ENCODE measurements at places on chromosomes 11 and 22.

- no peak for DNase-seq
Observed at GRCh38 chr11:115613004-115613403, 108.8 kb upstream of the CADM1 start.

DNA sequence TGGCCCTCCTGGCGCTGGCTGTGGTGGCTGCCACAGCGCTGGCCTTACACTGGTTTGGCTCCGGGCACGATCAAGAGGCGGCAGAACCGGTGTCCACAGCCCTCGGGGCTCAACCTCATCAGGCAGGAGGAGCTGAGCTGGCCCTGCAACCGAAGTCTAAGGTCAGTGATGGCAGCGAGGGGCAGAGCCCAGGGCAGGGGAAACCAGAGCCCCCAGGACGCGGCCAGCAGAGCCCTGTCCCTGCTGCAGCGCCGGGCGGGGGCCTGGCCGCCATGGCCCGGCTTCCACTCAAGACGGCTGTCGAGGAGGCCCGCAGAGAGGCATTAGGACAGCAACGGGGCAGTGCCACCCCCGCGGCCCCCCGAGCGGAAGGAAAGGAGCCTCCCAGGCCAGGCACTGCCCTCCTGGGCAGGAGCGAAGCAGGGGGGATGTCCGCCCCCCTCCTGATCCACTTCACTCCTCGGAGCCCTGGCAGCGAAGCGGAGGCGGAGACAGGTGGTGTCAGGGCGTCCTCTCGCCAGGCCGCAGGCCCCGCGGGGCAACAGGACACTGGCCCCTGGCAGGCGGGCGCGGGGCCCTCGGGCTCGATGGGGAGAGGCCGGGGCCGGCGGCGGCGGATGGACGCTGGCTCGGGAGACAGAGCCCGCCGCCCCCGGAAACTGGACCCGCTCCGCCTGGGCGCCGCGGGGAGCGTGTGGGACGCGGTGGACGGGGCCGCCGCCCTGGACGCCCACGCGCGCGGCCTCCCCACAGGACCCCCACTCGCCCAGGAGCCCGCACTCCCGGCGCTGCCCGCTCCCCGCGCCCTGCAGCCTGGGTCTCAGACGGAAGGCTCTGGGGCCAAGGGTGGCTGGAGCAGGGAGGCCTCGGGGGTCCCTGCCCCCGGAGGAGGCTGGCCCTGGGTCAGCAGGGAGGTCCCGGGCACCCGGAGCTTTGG is 895 bp downstream of the KLHDC7B start:
- no peak for DNase-seq

DNA sequence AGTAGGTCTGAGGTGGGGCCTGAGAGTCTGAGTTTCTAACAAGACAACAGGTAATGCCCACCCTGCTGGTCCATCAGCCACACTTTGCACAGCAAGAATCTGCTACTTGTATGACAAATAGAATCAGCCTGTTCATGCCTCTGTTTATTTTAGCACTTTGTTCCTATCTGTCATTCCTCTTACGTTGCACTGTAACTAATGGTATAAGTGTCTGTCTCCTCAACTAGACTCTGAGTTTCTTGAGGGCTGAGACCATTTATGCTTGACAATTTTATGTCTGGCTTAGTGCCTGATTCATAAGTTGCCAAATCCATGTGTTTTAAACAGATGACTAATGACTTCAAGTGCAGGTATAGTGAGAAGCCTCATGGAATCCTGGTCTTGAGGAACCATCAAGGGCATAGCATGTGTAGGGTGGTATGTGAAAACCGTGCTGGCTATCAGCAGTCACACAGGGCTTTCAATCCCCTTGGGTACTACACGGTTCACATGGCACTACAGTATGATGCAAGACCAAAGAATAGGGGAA is 209.7 kb downstream of the C11orf91 start:
- no peak for DNase-seq

DNA sequence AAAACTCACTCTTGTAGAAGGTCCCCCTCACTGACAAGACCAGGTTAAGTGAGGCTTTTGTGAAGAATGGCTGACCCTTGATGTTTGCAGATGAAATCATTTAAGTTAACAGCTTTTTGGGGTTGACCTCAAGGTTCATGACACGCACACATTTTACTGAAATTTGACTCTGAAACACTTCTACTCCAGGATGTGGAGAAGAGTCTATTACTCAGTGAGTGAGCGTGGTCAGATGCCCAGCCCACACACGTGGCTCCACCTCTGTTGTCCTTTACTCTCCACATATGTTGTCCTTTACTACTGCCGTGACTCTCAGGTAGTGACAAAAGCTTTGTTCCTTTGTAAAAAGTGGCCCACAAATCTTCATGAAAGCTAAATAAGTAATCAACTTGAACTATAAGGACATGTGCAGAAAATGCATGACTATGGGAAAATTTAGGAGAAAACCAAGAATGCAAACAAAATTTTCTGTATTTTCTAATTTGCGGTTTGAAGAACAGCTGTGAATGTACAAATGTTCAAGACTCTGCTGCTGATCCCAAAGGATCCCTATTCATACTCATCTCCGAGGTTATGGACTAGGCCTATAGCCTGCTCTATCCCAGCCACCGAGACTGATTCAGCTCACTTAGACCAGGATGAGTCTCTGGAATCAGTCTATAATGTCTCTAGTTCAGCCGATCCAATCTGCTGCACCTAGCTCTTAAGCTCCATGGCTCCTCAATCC is 22.4 kb downstream of the XRRA1 start:
- DNase-seq: no peak

DNA sequence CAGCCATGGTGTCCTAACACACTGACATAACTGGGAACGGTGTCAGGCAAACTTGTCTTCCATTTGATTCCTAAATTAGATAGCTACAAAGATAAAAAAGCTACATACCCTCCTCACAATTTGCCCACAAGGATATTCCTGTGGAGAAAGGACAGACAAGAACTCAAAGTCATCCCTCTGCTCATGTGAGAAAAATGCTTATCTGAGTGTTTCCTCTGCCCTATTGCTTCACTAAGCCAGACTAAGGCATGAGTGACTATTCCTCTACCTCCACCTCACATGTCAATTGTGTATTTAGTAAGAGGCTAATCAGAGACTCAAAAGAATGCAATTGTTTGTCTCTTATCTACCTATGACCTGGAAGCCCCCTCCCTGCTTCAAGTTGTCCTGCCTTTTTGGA is 247.7 kb downstream of the DDX10 start:
- DNase-seq: no peak

DNA sequence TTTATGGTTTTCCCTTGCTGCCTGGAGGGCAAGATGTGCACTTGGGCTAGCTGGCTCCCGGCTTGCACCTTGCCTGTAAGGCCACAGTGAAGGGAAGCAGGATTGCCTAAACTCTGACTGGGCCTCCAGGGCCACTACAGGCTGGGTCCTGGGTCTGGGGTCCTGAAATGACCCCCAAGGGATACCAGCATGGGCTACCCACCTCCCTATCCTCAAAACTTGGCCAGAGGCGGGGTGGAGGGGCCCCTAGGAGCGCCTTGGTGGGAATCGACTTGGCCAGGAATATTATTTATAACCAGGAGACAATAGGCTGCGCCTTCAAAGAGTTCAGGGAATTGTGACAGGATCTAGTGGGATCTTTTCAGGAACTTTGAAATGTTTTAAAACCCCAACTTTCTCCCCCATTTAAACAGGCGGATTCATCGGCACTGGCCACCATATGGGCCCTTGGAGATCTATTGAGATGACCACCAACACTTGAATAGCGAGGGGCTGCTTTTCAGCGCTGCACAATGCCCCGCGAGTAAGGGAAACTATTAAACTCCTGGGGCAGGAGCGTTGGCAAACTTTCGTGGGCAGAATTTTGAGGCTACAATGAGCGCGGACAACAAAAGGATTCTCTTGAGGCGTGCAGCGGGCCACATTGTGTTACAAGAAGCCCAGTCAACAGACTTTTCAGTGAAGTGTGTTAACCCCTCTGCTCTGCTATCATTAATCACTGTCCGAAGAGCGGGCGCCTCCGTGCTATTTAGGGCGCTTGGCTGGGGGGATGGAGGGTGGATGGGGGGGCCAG is 15.2 kb downstream of the PAX6 start:
- no peak for DNase-seq

- no peak for DNase-seq
Observed at GRCh38 chr11:129006161-129006560, 63.5 kb upstream of the TP53AIP1 start.

- DNase-seq: no peak
Observed at GRCh38 chr22:32411402-32411801, 645 bp downstream of the RTCB start.

GRCh38 chr11:96357794-96358193 is 14.8 kb upstream of the MAML2 start:
- no peak for DNase-seq

GRCh38 chr11:14015711-14016110 is 53.2 kb downstream of the SPON1 start:
- no peak for DNase-seq

- DNase-seq: no peak
Observed at GRCh38 chr11:111785076-111785475, 18.9 kb upstream of the PPP2R1B start.

DNA sequence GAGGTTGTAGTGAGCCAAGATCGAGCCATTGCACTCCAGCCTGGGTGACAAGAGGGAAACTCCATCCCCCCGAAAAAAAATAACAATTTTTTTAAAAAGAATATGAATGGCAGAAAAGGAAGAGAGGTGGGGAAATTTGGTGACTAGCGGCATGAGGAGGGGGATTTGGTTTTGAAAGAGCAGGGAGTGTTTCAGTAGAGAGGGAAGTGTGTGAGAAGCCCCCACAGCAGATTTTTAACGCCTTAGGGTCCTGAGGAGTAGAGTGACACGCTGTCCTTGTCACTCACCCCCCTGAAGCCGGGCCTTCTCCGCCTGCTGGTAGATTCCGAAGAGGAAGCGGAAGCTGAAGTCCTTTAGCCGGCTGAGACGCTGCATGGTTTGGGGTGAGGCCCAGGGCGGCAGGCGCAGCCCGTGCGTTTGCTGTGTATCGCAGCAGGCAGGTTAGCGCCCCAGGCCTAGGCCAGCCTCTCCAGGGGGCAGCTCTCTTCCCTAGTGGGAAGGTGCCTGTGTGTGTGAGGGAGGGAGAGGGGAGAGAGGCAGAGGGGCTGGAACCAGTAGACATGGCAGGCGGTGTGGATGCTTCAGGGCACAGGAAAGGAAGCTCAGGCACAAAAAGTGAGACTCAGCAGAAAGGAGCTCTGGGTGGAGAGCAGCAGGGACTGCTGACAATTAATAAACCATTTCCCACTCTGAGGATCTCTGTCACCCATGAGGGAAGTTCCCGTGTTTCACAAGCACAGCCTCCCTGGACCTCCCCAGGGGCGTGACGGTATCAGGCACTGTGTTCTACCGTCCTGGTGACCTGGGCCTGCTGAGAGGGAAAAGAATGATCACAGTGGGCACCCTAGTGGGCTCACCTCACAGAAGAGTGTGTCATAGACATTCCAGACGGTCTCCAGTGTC is 3.9 kb downstream of the ACP2 start:
- no peak for DNase-seq

DNA sequence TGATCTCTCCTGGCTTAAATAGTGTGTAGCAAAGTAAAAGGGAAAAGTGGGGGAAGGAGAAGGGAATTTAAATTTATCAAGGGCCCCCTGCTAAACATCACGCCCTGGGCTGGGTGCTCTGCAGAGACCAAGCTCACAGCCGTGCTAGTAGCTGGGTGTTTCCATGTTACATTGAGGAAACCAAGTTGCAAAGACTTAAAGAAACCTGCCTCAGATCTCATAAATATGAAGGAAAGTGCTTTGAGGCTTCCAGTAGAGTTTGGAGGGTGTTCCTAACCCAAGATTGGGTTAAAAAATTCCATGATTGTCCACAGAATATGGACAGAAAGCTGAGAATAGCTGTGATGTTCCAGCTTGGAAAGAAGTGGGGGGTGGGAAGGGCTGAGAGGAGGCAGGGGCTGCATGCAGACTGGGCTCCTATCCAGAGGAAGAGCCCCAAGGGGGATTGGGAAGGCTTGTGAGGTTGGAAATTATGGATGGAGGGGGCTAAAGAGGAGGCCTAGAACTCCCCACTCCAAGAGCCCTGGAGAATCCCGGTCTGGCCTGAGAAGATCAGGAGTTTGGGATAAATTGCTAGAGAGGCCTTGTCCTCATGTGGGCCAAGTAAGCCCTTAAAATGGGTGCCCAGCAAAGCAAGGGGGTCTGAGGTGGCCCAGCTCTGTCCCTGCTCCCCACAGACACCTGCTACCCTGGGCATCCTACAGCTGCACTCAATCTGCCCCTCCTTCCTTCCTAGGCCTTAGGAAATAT is 25.0 kb upstream of the OAF start:
- DNase-seq: no peak

- no peak for DNase-seq
Observed at GRCh38 chr11:2128130-2128510, 11.1 kb downstream of the IGF2 start.

DNA sequence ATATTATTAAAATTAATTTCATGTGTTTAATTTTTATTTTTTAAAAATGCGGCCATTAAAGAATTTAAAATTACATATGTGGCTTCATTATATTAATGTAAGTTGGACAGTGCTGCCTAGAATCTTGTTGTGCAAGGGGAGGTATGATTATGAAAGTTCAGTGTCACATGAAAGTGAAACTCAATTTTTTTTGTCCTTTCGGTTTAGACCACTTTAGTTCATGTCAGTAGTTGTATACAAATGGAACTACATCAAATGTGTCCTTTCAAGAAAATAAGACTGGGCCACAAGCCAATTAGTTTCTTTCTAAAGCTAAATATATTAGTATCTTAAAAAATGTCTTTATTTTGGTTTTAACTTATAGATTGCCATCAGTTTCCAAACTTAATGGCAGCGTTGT is 35.7 kb downstream of the TBCEL start:
- DNase-seq: no peak

DNA sequence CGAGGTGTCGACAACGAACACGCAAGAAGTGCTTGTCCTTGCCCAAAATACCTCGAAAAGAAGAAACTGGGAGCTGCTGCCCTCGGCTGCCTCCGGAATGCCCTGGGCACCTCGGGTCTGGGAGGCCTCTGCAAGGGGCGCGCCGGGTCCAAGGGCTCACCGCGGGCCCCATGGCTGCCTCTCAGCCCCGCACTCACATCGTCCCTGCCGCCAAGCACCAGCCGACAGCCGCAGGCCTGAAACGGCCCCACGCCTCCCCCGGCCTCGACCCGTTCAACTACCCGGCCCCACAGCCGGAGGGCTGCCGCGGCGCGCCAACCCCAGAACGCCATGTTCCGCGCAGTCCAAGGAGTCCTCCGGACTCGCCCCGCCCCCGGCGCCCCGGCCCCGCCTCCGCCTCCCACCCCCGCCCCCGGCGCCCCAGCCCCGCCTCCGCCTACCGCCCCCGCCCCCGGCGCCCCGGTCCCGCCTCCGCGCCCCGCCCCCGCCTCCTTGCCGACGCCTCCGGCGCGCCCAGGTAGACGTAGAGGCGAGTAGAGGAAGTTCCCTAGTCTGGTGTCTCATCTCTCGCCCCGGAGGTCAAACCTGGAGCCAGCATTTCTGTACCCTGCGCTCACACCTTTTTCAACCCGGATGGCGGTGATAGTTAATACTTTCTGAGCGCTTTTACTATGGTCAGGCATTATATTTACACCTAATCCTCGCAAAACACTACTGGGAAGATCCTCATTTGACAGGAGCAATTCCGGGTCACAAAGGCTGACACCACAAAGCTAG is at the start of gene SIRT3:
Gene SIRT3, minus strand, starts transcription at position 346 of the 777 bp plus-strand sequence. Its CDS starts 14 bp downstream, at position 332.
- peak; percentile 72 for DNase-seq

GRCh38 chr22:22155146-22155545 is 89.4 kb upstream of the VPREB1 start:
- DNase-seq: no peak

GRCh38 chr11:74677131-74677530 is 54.1 kb downstream of the CHRDL2 start:
- no peak for DNase-seq

Data from stimulated activated CD4-positive, alpha-beta T cell treated with anti-CD3 and anti-CD28 coated beads, Interleukin-1b, Interleukin-23, amount 100 ng/mL, for 4 hours (primary cell).